Activated T-helper 1 cell treated with Interleukin-2 at 50 U/mL for 16 hours (primary cell): ENCODE measurements at places on chromosomes 3 and 15.

GRCh38 chr15:67048281-67049279 is 16.8 kb upstream of the SMAD3 start:
- DNase-seq, result no peak

DNA sequence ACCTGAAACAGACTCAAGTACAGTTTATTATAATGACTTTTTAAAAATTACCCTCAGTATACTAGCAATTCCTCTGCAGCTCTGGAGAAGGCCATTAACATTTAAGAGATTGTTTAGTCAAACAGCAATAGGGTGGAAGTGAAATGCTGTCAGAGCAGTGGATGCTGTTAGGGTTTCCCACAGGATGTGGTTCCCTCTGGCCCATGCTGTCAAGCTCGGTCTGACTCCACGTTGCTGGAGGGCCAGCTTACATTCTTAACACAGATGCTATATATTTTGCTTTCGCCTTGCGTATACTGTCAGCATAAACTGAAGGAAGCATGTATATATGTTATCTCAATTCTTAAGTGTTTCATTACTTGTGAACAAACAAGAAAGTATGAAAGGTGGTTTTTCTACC is 231.1 kb upstream of the COL8A1 start:
- no peak for DNase-seq

- DNase-seq, result no peak
Observed at GRCh38 chr15:58292751-58293175, 139.0 kb upstream of the LIPC start.

DNA sequence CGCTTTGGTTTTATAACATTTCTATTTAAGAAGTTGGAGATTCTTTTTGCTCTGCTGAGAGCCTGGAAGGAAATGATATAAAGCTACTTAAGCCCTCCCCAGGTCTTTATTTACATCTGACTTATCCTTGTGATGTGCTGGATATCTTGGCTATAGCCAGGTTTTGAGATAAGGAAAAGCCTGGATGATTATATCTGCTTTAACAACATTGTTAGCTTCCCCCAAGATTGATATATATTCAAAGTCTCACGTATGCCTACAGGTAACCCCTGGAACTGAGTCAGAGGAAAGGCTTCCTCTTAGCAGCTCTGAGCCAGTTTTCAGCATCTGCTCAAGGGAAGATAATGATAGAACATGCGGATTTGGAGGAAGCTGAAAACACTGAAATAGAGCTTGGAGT is 61.5 kb upstream of the CRBN start:
- no peak for DNase-seq

GRCh38 chr3:130081351-130081881 is at the start of gene ALG1L2:
TSS of gene ALG1L2 (plus strand) at chr3:130081831. CDS start at chr3:130082017, 186 bp downstream.
- no peak for DNase-seq

- DNase-seq, result no peak
Observed at GRCh38 chr3:197212290-197212689, 86.1 kb downstream of the DLG1 start.

DNA sequence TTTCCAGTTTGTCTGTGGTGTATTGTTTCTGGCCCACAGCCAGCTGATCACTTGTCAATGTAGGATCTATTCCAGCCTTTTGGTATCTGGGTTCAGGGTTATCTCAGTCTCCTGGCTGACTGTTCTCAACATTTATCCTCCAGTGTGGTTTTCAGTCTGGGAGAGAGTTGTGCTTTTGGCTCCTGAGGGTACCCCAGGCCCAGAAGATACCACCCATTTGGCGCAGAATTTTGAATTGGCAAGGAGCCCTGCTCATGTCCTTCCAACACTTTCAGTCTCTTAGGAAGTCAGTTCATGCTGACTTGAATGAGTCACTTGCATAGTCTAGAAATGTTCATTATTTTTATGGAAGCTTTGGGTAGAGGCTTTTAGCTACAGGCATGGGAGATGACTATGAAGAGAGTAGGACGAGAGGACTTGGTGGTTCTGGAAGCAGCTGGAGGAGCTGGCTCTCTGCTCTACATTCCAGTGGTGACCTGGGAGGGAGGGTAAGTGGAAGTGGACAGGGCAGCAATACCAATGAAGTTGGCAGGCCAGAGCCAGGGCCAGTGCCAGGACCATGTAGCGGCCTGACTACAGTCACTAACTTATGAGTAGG is 7.2 kb downstream of the POLR2H start:
- no peak for DNase-seq

GRCh38 chr3:40961104-40961857 is 238.0 kb upstream of the CTNNB1 start:
- no peak for DNase-seq
